ENCODE measurements at places on chromosomes 4 and X.

DNA sequence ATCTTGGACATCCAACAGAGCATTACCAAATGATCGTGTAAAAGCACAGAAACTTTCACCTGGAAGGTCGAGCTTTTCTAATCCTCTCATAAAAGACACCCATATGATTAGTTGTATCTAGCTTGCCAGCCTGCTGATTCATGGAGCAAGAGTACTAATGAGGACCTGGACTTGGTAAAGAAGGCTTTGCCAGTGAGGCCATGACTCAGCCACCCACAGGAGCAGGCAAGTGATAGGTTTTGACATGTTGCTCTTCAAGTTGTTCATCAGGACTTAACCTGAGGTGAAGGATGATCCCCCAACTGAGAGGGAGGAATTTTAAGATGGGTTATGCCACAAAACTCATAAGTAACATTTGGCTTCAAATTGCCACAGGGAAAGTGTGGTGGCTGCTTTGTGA, 24.7 kb upstream of the EPGN start:
- DNase-seq: no peak

DNA sequence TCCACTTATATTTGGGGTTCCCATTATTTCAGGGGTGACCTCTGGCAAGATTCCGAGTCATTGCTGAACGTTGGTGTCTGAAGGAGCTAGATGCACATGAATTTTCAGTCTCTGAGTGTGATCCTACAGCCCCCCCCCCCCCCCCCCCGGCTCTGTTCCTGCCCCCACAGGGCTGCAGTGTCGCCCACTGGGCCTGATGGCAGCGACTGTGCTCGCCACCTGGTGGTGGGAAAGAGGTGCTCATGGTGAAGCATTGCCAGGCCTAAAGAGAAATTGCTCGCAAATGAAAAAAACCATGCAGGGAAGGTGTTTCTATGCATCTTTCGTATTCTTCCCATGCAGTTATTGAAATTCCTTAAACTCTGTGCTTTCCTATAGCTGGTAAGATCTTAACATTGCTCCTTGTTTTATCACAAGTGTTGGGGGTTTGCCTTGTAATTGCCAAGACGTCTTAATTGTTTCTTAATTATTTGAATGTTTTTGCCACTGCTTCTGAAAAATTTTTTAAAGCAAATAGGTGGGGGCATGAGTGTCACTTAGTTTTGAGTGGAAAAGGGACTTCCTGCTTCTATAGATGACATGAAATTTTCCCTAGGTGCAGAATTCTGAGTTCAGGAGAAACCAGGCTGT, 63.2 kb downstream of the CLDN22 start:
- peak; percentile 53 for DNase-seq

DNA sequence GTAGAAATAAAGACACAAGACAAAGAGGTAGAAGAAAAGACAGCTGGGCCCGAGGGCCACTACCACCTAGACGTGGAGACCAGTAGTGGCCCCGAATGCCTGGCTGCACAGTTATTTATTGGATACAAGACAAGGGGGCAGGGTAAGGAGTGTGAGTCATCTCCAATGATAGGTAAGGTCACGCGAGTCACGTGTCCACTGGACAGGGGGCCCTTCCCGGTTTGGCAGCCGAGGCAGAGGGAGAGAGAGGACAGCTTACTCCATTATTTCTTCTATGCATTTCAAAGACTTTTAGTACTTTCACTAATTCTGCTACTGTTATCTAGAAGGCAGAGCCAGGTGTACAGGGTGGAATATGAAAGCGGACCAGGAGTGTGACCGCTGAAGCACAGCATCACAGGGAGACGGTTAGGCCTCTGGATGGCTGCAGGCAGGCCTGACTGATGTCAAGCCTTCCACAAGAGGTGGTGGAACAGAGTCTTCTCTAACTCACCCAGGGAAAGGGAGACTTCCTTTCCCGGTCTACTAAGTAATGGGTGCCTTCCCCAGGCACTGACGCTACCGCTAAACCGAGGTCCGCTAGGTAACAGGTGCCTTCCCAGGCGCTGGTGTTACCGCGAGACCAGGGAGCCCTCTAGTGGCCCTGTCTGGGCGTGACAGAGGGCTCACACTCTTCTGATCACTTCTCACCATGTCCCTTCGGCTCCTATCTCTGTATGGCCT, 44.9 kb downstream of the ZBTB49 start:
- DNase-seq: peak; percentile 62

DNA sequence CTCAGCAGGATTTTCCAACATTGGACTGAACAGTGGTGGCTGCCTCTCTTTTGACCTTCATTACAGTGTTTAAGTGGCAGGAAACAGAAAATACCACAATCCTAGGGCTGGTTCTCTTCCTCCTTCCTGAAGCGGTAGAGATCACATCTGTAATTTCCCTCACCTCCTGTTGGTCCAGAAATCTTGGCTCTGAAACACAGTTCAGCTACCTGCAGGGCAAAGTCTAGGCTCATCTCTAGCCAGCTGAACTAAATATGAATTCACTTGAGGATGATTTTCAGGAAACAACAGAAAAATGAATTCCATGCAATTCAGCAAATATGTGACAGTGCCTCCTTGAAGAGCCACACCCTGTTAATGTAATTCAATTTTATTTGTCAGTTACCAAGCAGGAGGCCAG, 531.9 kb downstream of the INPP4B start:
- no peak for DNase-seq

DNA sequence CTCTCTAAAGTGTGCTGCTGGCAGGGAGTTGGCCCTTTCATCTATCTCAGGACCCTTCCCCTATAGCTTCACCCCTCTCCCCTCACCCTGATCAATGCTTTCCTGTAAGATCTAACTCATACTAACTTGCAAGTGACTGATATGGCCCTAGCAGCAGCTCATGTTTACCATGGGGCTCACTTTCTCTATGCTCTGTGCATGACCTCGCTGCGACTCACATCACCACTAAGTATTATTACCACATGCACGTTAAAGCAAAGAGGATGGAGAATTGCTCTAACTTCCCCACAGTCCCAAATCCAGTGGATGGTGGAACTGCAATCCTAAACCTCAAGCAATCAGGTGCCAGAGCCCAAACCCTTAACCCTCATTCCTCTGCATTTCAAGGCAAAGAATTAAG, 626.6 kb downstream of the MID1IP1 start:
- DNase-seq: peak; percentile 5

DNA sequence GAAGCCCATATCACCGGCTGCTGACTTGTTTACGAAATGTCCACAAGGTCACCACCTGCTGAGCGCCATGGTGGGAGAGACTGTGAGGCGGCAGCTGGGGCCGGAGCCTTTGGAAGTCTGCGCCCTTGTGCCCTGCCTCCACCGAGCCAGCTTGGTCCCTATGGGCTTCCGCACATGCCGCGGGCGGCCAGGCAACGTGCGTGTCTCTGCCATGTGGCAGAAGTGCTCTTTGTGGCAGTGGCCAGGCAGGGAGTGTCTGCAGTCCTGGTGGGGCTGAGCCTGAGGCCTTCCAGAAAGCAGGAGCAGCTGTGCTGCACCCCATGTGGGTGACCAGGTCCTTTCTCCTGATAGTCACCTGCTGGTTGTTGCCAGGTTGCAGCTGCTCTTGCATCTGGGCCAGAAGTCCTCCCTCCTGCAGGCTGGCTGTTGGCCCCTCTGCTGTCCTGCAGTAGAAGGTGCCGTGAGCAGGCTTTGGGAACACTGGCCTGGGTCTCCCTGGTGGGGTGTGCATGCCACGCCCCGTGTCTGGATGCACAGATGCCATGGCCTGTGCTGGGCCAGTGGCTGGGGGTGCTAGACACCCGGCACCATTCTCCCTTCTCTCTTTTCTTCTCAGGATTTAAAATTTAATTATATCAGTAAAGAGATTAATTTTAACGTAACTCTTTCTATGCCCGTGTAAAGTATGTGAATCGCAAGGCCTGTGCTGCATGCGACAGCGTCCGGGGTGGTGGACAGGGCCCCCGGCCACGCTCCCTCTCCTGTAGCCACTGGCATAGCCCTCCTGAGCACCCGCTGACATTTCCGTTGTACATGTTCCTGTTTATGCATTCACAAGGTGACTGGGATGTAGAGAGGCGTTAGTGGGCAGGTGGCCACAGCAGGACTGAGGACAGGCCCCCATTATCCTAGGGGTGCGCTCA, 8.7 kb upstream of the MSANTD1 start:
- no peak for DNase-seq

DNA sequence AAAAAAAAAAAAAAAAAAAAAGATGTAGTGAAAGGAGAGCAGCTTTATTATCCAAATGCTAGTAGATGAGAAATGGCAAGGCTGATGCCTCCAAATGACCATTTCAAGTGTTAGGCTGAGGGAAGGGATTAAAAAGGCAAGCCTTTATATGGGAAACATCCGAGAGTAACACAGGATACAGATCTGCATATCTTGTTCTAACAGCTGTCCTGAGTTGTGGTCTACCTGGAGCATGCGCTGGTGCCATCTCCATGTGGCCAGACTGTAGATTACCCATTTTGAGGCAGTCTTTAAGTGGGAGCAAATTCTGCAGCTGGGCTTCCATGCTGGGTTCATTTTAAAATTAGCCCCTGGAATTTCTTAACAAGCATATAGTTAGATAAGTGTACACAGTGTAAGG, 26.0 kb upstream of the ELF2 start:
- no peak for DNase-seq

- DNase-seq: no peak
Observed at GRCh38 chr4:112882286-112882685, 167.2 kb upstream of the ANK2 start.

GRCh38 chr4:27692868-27693634, 832.4 kb downstream of the STIM2 start:
- no peak for DNase-seq

GRCh38 chrX:1202251-1202650, 10.2 kb downstream of the CRLF2 start:
- DNase-seq: no peak

DNA sequence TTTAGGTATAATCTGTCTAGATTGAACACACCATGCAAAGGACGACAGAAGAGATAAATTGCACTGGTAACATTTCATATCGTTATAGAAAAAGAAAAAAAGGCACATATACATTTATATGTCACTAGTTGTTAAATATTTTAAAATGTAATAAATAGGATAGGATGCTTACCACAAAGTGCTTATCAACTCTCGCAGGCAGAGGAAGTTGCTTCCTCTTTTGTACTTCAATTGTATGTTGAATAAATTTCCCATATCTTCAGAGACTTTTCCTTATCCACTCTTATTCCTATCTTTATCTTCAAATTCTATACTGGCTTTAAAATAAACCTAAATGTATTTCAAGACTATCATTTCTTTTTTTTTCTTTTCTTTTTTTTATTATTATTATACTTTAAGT, 163.3 kb upstream of the SPOCK3 start:
- no peak for DNase-seq

- no peak for DNase-seq
Observed at GRCh38 chr4:35459045-35459444, 785.3 kb downstream of the ARAP2 start.

- DNase-seq: no peak
Observed at GRCh38 chr4:118680808-118681207, 4.4 kb upstream of the METTL14 start.

GRCh38 chr4:153731239-153731638, 28.6 kb downstream of the RNF175 start:
- DNase-seq: no peak

GRCh38 chrX:134570509-134570846, 87.8 kb downstream of the PLAC1 start:
- DNase-seq: no peak

GRCh38 chr4:176789955-176790354, 2.8 kb downstream of the VEGFC start:
- DNase-seq: no peak

- DNase-seq: no peak
Observed at GRCh38 chr4:4792466-4792865, 67.0 kb upstream of the MSX1 start.

DNA sequence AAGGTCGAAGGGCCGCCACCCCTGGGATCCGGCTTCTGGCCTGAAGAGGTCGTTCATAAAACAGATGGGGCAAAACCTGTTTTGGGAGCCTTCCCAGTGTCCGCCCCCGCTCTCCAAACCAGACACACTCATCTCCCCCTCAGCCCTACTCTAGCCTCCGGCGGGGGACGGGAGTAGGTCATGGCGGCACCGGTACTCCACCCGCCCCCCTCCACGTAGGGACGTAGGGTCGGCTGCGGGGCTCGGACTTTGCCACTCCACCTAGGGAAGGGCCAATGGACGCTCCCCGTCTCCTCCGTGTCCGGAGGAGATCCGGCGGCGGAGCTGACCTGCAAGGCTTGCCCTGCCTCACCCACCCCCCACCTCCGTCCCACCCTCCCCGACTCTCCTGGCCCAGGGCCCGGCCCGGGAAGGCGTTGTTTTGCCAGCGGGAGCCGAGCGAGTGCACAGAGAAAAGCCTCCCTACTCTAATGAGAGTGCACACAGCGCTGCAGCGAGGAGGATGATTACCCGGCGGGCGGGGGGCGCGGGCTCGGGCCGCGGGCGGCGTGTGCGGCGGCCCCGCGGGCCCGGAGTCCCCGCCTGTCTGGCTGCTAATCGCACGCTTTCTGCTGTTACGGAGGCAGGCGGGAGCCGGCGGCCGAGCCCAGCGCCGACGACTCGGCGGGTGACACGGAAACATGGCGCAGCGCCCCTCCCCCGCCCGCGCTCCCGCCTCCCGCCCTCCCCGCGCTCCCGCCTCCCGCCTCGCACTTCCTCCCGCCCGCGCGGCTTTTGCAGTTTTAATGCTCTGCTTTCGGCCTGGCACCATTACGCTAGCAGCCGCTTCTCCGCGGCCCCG, 8.3 kb upstream of the BCOR start:
- DNase-seq: peak; percentile 74

DNA sequence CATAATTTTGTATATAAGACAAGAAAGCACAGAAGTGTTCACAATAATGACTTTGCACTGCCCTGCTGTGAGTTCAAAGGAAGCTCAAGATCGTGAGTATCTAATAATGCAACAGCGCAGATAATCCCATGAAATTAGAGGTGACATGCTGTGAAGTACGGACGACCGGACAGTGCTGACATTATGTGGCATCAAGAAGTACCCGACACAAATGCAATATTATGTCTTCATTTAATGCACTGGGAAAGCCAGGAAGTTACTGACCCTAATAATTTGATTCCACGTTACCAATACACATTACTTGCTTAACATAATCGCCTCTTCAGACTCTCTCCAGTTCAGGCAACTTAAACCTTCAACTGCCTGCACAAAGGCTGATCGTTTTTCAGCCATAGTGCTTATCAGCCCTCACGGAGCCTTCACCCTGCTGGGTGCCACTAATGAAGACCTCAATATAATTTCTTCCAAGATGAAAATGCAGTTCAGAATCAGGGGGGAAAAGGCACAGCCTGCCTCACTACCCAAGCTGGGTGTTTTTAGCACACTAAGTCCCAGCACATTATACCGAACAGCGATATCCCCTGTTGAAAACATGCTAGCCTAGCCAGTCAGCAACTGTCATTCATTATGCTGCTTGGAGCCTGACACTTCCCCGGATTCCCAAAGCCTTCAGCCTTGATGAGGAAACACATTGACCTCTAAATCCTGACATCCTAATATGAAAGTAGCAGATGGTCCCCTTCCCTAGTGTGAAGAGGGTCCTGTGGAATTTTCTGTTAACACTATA, 56.1 kb downstream of the SLC7A11 start:
- DNase-seq: no peak
